ENCODE measurements at places on chromosomes 7 and 10.

DNA sequence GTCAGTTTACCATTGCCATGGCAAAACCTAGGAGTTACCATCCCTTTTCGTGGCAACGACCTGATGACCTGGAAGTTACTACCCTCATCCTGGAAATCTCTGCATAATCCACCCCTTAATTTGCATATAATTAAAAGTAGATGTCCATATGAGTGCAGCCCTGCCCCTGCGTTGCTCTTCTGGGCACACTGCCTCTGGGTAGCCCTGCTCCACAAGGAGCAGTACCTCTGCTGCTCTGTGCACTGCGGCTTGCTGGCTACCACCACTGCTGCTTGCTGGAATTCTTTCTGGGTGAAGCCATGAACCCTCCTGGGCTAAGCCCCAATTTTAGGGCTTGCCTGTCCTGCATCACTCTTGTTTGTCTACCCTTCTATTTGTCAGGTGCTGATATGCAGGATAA, 12.5 kb downstream of the CYP17A1 start:
- no peak for DNase-seq

GRCh38 chr7:13953368-13953767, 36.1 kb downstream of the ETV1 start:
- no peak for DNase-seq

DNA sequence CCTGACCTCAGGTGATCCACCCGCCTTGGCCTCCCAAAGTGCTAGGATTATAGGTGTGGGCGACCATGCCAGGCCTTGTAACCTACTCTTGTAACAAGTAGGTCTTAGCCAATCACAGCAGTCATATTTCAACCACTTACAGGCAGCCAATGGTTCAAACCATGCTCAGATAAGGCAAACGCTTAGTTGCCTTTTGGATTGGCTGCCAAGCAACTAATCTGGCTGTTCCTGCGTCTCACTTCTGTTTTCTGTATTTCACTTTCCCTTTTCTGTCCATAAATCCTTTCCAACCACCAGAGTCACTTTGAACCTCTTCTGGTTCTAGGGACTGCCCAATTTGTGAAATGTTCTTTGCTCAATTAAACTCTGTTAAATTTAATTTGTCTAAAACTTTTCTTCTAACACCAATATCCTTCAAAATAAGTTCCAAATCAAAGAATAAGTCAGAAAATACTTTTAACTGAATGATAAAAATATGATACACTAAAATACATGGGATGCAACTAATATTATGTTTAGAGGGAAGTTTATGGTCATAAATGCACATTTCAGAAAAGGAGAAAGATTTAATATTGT, 19.1 kb upstream of the PRF1 start:
- DNase-seq = no peak

GRCh38 chr10:61164458-61165160, 220.6 kb upstream of the RHOBTB1 start:
- no peak for DNase-seq

DNA sequence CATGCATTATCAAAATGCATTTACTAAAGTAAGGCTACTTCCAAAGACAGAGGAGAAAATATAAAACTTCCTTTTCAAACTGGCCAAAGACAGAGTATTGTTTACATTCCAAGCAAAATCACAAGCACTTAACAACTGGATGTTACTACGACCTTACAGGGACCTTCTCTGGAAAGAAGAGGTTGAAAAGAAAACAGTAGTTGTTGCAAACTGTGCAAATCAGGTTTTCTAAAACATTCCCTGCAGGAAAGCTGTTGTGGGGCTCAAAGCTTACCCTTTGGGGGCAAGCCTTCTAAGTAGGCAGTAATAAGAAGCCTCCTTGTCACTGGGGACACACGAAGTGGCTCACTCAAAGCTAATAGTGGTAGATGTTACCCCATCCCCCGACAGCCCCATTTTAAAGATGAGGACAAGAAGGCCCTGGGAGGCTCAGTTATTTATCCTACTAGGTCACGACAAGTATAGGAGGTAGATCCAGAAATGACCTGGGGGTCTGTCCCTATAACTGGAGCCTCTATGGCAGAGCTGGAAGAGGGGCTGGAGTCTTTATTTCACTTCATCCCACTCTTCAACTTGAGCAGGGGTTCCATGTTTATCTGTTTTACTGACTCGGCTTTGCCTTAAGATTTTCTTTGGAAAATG, 46.6 kb downstream of the ATXN7L1 start:
- no peak for DNase-seq

- DNase-seq = no peak
Measured at GRCh38 chr10:77907900-77908717, 18.4 kb downstream of the DLG5 start.

DNA sequence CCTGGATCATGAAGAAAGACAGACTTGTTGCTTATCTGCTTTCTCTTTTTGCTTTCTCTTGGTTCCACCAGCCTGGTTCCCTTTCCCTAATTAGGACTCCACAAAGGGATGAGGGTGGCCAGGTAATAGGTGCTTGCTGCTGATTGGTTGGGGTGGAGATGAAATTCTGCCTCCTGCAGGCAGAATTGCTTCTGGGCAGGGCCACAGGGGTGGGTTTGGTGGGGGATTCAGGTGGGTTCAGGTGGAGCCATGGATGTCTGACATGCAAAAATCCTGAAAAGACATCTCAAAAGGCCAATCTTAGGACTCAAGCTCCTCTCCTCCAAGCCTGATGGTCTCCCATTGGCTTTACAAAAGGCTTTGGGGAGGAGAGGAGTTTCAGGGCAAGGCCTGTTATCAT, 25.4 kb upstream of the ACHE start:
- DNase-seq = no peak

- no peak for DNase-seq
Measured at GRCh38 chr10:33257439-33258080, 76.9 kb downstream of the NRP1 start.

- DNase-seq = no peak
Measured at GRCh38 chr7:120985130-120985758, 3.3 kb upstream of the CPED1 start.

DNA sequence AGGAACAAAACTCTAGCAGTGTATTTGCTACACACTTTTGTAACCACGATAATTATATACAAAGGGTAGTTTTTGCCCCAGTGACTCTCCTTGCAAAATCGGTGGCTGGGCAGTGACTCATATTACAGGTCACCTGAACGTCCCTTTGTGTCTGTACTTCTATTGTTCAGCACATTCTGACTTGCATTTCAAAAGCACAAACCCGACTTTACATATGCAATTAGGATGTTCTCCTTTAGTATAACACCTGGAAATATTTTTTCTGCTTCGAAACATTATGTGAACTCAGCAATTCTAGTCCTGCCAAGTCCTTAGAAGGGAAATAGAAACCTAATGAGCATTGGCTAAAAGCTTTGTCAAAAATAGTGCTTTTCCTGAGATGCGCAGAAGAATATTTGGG, 6.0 kb downstream of the PRR15 start:
- no peak for DNase-seq

GRCh38 chr10:6918305-6918704, 338.2 kb upstream of the PRKCQ start:
- DNase-seq = no peak

GRCh38 chr7:154631162-154631561, 371.8 kb downstream of the PAXIP1 start:
- no peak for DNase-seq

DNA sequence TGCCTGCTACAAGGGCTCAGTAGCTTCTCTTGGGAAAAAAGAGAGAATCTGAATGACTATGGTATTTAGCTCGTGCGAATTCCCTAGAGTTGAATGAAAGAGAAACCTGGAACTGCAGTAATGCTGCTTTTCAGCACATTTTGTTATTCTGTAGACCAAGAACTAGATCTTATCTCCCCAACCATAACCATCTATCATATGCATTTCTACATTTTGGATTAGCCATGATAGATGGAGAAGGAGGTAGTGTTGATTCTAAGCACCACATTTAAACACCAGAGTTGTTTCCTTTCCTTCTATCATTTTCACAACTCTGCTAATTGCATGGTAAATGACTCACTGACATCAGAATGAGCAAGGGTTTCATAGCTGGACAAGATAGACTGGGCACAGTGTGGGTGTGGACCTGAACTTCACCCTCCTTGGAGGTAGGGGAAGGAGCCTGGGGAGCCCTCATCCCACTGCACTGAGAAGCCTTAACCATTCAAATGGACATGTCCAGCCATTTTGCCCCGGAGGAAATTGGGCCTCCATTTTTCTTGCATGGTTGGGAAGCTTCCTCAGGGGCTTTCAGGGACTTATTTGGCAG, 55.3 kb upstream of the BMPER start:
- no peak for DNase-seq

DNA sequence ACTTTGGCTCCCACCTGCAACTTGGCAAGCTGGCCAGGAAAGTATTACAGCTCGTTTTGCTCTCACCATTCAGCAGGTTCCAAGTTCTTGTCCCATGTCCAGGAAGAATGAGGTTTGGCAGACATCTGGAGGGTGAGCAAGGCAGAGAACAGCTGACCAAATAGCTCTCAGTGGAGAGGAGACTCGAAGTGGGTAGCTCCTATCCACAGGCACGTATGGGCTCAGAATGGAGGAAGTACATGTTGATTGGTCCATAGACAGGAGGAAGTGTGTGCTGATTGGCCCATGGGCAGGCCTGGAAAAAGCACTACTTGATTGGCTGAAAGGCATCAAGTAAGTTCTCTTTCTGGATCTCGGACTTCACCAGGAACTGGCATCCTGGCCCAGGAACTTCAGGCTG, 3.0 kb upstream of the NCAPG2 start:
- no peak for DNase-seq

DNA sequence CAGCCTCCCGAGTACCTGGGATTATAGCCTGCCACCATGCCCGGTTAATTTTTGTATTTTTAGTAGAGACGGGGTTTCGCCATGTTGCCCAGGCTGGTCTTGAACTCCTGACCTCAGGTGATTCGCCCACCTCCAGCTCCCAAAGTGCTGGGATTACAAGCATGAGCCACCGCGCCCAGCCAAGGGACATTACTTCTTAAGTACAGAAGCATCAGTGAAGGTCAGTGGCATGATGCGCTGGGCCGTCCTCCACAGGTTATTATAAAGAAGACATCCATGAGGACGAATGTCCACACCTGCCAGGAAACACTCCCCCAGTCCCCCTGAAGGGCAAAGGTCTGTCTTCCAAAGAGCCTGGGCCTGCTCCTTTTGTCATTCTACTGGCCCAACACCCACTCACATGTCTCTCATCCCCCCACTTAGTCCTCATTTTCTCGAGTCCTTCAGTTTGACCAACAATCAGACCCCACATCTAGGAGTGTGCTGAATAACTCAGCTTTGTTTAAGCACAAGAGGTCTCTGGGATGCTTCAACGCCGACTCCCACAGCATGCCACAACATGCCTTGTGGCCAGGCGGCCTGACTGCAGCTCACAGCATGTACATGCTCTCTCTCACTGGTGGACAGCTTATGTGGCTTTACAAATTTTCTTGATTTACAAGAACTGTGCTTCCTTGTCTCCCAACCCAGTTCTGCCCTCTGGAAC, 73.0 kb downstream of the CTBP2 start:
- DNase-seq = no peak

GRCh38 chr7:11434366-11434765, 397.6 kb downstream of the THSD7A start:
- DNase-seq = no peak

- no peak for DNase-seq
Measured at GRCh38 chr10:125783957-125784356, 8.3 kb upstream of the MMP21 start.

- DNase-seq = no peak
Measured at GRCh38 chr10:99777918-99778714, 4.3 kb upstream of the ABCC2 start.

DNA sequence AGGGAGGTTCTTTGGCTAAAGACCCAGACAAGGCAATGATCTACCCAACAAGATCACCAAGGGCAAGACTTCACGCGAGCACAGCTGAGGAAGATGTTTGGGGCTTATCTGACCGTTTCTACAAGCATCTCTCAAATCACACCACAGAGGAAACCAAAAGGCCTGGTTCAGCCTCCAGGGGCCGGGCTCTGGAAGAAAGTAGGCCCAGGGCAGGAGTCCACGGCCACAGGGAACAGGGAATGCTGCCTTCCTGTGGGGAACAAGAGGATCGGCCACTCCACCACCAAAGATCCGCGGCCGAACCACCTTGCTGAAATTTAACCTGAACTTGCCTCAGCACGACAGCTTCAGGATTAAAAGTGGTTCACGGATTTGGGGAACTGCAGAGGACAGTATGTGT, 332.5 kb downstream of the PTPRN2 start:
- no peak for DNase-seq

DNA sequence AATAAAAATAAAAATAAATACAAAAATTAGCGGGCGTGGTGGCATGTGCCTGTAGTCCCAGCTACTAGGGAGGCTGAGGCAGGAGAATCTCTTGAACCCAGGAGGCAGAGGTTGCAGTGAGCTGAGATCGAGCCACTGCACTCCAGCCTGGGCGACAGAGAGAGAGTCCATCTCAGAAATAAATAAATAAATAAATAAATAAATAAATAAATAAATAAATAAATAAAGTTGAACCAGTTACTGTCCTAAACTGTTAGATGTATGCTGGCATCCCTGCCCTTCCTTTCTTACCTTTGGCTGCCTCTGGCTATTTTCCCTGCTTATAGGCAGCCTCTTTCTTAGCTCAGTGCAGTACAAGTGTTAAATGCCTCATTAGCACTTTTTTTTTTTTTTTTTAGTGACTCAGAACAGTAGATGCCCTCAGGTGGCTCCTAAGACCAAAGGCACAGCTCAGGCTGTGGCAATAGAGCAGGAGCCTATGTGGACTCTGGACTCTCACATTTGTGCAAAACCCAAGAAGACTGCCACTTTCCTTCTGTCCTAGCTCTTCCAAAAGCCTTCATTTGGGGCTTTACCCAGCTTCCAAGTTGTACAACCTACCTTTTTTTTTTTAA, 30.6 kb upstream of the CABCOCO1 start:
- DNase-seq = no peak

DNA sequence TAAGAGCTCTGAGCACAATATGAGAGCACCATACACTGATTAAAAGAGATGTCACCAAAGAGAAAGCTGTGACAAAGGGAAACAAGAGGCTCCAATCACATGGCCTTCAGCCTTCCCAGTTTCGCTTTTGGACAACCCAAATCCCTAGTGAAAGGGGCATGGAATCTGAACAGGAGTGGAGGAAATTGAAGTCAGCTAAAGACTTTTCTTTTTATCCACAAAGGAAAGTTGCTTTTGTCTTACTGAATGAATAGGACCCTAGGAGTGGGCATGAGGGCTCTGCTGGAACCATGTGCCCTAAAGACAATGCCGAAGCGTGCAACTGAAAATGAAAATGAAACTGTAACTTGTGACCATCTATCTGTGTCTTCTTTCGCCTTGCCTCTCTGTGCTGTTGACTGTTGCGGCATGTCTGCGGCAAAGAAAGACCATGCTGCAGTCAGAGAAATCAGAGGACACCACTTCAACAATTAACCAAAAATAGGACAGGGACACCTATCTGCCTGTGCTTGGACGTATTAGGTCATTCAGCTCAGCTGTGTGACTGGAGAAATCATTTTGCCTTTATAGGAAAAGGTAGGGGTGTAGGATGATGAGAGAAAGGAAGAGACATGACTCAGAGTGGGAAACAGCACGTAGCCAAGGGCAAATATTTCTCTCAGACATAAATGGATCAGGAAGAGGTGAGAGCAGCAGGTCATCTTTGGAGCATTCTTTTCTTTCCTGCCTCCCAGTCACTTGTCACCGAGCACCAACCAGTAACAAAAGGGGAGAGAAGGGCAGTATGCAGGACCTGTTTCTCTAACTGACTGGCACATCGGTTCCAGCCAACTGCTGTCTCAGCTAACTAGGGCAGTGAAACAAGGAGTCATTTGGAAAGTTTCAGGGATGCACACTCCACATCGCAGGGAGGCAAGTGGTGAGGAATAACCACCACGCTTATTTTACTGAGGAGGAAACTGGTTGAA, 12.3 kb downstream of the CAV2 start:
- DNase-seq = no peak

- no peak for DNase-seq
Measured at GRCh38 chr7:28406192-28406591, 6.1 kb upstream of the CREB5 start.

- no peak for DNase-seq
Measured at GRCh38 chr7:47475880-47476227, 106.1 kb downstream of the TNS3 start.
